ENCODE measurements at places on chromosomes 7 and 10. TPM values are rescaled to one million over a fixed set of nuclear protein-coding genes. Genes with fewer than 3 reads are reported as not detected.

- DNase-seq, result no peak
Observed at GRCh38 chr7:107045980-107046379, 1.5 kb downstream of the PRKAR2B start.

DNA sequence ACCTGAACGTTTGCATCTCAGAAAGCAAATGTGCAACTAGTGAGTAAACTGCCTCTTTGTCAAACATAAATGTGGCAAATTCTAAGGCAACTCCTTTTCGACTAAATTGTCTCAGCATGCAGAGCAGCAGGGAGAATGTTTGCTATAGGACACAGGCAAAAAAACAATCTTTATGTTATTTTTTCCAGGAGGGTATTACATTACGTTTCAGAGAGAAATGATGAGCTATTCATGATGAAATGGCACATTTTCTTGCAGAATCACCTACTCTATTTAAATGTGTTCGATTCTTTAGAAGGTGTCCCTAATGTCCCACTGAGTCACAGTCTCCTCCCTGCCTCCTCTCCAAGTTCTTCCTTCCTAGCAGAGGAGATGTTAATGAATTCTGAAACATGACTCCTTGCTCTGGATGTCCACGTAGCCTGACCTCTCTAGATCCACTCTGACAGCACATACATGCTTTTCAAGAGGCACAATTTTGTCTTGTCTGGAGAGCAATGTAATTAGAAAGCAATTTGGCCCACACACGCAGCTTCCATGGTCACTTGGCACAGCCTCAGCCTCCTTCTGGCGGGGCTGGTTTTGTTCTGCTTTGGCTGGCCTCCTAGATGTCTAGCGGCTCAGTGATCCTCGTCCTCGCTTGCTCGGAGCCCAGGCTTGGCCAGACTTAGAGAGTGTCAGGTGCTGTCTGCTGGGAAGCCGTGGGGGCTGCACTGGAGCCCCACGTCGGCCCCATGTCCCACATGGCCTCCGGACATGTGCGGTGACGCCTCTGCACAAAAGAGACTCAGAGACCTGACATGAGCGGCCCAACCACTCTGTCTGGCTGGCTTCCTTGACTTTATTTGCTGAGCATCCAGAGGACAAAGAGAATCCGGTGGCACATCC is 125.7 kb upstream of the ZNF438 start:
- no peak for DNase-seq

DNA sequence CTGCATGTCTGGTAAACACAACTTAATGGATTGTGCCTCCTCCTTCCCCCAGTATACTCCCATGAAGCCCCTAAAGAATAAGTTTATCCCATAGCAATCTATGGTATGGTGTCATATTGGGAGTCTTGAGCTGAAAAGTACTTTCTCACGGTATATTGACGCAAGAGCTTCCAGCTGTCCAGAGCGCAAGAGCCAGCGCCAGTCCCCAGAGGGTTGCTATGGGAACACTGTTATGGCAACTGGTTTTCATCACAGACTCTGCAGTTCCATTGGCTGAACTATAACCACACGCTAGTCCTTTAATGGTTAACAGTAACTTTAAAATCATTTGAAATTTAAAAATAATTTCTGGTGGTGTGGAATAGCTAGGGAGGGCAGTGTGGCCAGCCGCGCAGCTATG is 46.9 kb downstream of the PRPF18 start:
- DNase-seq, result no peak

- DNase-seq, result no peak
Observed at GRCh38 chr7:455110-455928, 64.3 kb downstream of the PDGFA start.

DNA sequence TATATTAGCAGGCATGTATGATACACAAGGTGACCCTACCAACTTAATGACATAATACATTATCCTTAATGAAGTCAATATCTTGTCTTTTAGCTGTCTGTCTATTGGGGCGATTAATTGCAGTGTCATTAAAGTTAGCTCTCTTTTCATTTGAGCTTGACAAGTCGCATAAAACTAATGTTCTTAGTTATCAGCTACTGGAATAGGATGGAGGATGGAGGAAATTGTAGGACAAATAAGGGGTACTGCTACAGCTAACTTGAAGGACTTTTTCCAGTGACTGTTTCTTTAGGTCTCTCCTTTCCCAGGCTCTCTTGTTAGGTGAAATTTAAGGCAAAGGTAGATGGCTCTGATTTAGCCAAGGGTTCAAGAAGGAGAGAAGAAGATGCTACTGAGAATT is 506.4 kb downstream of the LRMDA start:
- DNase-seq, result no peak

DNA sequence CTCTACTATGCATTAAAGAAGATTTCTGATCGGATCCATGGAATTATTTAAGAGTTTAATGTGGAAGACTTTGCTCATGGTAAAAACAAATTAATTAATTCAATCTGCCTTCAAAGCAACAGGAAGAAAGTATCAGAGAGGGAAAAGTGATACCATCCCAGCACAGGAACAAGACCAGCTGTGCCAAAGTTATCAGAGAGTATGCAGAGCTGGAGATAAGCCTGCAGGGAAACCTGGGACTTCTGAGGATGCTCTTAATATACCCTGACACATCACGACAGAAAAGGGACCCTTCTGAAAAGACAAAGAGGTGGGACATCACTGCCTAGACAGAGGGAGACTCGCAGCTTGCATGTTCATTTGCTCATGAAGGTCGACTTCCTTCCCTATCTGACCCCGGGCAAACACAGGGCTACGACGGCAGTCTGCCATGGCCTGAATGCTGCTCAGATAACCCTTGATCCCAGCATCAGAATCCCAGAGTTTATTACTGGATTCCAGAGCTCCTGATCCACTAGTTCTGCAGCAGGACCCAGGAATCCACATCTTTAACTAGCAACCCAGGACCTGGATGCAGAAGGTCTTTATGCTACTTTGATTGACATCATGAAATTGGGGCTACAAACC is 29.5 kb downstream of the FAM171A1 start:
- no peak for DNase-seq

GRCh38 chr10:128316121-128316726 is 190.0 kb upstream of the MKI67 start:
- no peak for DNase-seq

- no peak for DNase-seq
Observed at GRCh38 chr10:89591796-89592271, 53.2 kb downstream of the PANK1 start.

DNA sequence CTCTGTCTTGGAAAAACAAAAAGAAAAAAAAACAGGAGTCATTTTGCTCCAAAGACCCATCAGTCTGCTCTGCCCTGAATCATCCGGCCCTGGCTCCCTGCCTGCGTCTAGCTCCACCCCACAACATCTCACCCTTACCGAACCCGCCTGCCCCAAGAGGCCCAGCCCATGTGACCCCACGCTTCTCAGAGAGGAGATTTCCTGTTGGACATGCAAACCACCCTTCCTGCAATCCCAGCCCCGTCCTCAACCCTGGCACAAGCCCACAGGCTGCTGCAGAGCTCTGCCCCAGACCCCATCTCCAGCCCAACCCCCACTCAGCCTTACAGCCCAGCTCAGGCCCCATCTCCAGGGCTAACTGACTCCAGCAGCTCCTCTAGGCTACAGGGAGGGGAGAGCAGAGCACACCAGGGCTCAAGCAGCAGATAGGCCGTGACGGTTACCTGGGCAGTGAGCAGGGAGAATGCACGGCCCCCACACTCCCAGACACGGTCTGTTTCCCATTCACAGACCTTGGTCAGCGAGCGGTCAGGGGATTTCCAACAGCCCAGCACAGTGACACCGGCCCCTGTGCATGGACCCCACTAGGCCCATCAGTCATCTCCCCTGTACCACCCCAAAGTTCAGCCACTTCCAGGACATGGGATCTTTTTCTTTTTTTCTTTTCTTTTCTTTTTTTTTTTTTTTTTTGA is 69.9 kb upstream of the GTF2I start:
- peak; percentile 40 for DNase-seq

GRCh38 chr10:110147961-110148360 is 59.4 kb upstream of the MXI1 start:
- DNase-seq, result no peak

GRCh38 chr10:79264942-79265341 is 82.3 kb upstream of the PPIF start:
- no peak for DNase-seq

DNA sequence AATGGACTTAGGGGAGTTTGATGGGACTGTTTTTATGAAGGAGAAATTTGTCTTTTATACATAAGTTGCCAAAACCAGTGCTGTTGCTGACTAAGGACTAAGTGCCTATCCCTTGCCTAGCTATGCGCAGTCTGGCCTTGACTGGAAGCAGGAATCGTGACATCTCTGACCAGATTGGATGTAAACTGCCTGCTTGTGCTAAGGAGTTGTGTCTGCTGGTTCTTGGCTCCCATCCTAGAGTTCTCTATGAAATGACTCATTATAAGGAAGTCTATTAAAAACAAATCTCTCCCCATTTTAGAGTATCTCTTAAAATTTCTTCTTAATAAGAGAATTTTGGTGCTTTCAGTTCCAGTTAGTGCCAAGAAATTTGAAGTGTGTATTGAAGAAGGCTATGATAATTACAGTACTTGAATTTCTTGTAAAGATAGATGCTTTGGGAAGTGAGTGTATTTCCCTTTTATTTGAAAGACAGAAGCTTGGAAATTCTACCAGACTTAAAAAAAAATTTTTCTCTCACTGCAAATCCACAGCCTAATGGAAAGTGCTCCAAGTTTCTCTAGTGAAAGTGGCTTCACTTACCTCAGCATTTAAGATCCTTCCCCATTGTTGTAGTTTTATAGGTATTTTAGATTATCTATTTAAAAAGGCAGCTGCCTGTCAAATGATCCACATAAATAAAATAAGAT is 77.6 kb downstream of the BICC1 start:
- peak; percentile 54 for DNase-seq

DNA sequence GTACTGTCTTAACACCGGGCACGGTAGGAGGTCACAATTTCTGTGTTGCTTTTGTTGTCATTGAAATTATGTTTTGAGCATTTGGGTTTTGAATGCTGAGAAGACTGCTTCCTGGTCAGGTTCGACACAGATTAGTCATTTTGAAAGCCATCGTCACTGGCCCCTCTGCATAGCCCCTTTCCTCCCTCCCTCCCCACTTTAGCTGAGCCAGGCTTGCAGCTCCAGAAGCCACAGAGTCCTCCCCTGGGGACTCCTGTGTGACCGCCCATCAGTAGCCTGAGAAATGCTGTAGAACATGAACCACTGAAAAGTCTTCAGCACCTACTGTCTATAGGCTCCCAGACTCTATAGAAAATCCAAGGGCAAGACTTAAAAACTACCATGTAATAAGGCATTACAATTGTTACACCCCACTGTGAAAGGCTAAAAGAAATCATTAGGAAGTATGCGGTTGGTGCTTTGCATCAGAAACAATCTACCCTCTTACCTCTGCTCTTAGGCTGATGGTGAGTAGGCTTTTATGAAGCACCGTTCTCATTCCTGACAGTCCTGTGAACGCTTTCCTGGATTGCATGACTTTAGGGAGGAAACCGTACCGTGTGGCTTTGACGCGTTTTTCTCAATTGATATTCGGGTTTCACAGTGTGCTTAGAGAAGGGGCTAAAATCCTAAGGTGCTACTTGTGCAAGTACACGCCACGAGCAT is 24.8 kb downstream of the JCAD start:
- DNase-seq, result no peak

DNA sequence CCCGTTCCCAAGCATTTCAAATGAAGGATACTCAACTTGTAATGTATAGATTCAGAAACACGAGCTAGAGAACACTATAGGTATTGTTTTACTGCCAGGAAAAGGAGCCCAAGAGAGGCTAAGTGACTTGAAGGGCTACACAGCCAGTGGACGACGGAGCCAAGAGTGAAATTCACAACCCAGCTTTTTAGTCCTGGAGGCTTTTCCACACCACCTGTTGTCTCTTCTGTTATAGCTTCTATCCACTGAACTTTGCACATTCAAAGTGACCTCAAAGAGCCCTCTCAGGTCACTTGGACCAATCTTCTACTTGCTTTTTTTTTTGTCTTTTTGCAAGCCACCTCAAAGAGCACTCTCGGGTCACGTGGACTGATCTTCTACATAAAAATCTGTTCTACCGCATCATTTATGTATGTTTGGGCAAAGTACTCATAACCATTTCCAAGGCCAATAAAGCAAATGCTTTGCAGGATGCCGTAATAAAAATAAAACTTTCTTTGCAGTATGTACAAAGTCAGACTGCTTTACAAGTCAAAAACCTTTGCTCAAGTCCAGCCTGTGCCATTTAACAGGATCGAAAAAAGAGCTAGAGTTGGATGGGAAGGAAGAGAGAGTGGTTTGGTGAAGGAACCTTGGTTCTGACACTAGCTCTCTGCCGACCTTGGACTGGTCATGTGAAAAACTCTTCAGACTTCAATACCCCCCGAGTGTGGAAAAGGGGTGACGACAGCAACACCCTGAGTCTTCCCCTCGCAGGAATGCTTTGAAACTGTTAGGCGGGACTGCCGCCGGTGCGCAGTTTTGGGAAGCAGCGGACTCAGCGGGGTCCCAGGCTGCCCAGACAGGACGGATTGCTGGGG is 821 bp downstream of the SLC35B4 start:
- DNase-seq, result no peak

- no peak for DNase-seq
Observed at GRCh38 chr10:77417806-77418640, 219.6 kb downstream of the KCNMA1 start.

DNA sequence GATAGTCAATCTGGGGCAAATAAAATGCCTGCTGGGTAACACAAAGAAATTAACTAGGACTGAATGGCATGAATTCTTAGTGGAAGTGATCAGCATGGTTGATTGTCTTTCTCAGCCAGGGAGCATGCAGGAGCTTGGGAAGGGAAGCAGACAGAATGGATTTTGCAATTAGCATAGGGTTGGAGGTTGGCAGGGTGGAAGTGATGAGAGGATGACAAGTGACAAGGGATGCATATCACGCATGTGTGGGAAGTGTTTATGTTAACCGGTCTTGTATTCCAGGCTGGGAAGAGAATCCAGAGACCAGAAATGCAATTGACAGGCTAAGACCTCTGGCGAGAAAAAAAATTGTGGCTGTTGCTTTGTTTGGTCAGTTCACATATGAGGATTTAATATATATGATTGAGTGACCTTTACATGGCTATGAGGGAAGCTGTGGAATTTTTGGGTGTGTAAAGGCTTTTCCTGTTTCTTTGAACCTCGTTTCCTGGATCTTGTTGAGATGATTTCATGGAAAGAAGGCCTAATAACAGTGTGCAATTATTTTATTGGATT is 8.3 kb downstream of the MDFIC start:
- DNase-seq, result no peak

- no peak for DNase-seq
Observed at GRCh38 chr10:123807444-123808035, 84.1 kb downstream of the CPXM2 start.

- no peak for DNase-seq
Observed at GRCh38 chr7:6646465-6646864, 9.3 kb downstream of the ZNF316 start.

Gene RPEL1
- 0.13 TPM for total RNA-seq

Gene ADIRF
- total RNA-seq, result 36.5 TPM

Gene ASIC3
- 0.07 TPM for total RNA-seq

Gene SSC4D
- 0.46 TPM for total RNA-seq

Gene WDFY4
- total RNA-seq, result 7.1 TPM

Gene SFRP4
- total RNA-seq, result 0.04 TPM

Gene HECW1
- total RNA-seq, result not detected

Gene ERCC6
- 39.3 TPM for total RNA-seq

Gene GCK
- total RNA-seq, result 0.39 TPM
